ENCODE measurements at places on chromosomes 16 and 17. TPM values are rescaled to one million over a fixed set of nuclear protein-coding genes. Genes with fewer than 3 reads are reported as not detected.

- no peak for DNase-seq
These were observed 28.1 kb downstream of the KIAA0513 start for GRCh38 chr16:85055493-85056210.

- peak; percentile 68 for DNase-seq
These were observed 4.0 kb downstream of the NUPR1 start for GRCh38 chr16:28534542-28535373.

DNA sequence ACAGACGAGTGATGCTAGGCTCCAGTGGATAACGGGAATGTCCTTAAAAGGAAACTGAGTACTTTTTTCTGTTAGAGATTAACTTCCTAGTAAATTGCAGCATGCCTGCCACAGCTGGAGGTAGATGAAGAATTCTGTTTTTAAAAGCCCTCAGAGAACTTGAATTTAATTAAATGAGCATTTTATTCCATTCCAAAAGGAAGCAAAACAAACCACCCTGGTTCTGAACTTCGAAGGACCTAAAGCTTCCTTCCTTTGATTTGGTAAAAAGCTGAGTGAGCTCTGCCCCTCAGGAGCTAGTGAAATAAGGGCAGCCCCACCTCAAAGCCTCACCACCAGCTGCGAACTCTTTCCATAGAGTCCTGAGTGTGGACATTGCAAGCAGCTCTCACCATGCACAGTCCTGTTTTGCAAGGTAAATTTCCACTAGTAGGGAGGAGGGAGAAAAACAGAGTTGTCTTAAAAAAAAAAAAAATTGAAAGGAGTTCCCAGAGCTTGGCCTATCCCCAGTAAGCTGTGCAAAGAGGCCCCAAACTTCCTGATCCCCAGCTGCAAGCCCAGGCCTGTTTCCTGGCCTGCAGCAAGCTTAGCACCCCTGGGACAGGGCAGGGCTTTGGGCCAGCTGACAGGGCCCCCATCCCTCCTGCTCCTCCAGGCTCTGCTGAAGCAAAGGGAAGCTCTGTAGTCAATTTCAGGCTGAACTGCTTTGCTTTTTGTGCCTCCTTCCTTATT, 11.2 kb downstream of the CHD9NB start:
- DNase-seq: peak; percentile 87

OSGIN1 gene
- 11.5 TPM for total RNA-seq

LITAF gene
- 200 TPM for total RNA-seq

BIRC5 gene
- total RNA-seq: 1.4 TPM

DNA sequence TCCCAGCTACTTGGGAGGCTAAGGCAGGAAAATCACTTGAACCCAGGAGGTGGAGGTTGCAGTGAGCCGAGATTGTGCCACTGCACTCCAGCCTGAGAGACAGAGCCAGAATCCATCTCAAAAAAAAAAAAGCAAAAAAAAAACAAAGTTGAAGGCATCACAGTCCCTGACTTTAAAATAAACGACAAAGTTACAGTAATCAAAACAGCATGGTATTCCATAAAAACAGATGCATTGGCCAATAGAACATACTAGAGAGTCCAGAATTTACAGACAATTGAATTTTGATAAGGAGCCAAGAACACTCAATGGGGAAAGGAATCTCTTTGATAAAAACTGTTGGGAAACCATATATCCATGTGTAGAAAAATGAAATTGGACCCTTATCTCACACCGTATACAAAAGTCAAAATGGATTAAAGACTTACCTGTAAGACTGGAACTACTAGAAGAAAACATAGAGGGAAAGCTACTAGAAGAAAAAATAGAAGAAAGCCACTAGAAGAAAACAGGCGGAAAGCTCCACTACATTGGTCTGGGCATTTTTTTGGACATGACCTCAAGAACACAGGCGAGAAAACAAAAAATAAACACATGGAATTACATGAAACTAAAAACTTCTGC, 2.8 kb upstream of the EFCAB13 start:
- DNase-seq: no peak

STAT3 gene
- total RNA-seq: 284 TPM

TEKT1 gene
- 0.89 TPM for total RNA-seq

- no peak for DNase-seq
These were observed 101.6 kb downstream of the SKAP1 start for GRCh38 chr17:48328457-48328856.
